ENCODE measurements at places on chromosomes 12 and 14.

GRCh38 chr14:74860899-74861733 is 14.8 kb downstream of the PROX2 start:
- DNase-seq, result no peak

DNA sequence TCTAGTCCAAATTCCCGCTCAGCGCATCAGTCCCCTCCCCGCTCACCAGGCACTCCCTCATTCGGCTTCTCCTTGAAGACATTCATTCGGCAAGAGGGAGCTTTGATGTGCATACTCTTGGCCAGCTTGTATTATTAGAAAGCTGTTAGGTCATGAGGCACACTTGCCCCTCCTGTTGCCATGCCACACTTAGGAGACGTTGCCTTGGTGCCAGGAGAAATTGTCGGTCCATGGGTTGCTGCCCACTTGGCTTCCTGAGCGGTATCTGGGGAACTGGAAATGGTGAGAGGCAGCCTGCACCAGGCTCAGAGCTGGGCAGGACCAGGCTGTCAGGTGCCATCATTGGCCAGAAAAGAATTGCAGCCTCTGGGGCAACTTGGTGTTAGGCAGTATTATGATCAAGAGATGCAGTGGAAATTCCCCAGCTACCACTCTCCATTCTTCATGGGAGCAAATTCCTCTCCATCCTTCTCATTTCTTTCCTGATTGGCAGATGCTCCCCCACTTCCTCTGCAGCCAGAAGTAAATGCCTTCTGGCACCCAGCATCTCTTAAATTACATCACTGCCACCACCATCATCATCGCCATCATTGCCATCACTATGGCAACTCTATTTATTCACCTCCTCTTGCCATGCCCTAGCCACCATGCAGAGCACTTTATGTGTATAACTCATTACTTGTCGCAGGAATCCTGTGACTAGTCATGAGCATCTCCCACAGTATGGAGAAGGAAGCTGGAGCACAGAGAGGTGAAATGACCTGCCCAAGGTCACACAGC is 12.4 kb downstream of the CABP1 start:
- DNase-seq, result no peak

DNA sequence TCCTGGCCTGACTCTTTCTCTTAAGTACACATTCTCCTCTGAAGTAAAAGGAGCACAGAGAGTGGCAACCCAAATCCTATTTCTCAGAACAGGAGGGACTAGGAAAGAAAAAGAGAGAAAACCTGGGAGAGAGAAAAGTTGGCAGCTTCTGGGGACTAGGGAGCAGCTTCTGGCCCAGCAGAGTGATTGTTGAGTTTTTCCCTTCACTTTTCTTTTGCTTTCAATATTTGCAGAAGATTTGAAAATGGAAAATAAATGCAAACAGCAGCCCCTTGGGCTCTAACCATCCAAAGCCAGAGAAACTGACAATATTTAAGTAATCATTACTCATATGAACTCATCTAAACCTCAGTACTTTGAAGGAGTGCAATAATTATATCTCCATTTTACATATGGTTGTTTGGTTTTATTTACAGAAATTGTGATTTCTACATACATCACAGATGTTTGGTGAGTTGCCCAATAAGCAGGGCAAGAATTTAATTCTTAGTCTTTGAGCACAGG is 28.8 kb upstream of the IGF1 start:
- no peak for DNase-seq

- no peak for DNase-seq
These were observed 48.4 kb downstream of the B4GALNT3 start for GRCh38 chr12:508145-508544.

- DNase-seq, result no peak
These were observed 558.8 kb upstream of the FBXO33 start for GRCh38 chr14:39991041-39991440.

DNA sequence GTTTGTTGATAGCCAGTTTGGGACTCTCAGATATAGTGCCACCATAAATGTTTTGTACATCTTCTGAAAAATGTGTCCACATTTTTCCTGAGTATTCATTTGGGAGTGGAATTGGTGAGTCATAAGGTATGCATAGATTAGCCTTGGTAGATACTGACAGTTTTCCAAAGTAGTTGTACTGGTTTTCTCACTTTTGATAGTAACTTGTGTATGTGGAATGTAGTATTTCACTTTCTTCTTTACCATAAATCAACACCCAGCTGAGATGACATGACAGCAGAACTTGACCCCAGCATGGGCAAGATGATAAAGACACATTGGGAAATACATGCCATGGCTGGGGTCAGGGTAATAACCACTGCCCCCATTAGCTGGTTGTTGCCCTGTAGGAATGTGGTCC is 5.4 kb downstream of the FBXW8 start:
- DNase-seq, result no peak

- DNase-seq, result no peak
These were observed 14.7 kb upstream of the MSRB3 start for GRCh38 chr12:65263777-65264176.

GRCh38 chr12:101612160-101612916 is 17.6 kb downstream of the MYBPC1 start:
- DNase-seq, result no peak

- no peak for DNase-seq
These were observed 28.7 kb downstream of the CRY1 start for GRCh38 chr12:107064687-107065086.

DNA sequence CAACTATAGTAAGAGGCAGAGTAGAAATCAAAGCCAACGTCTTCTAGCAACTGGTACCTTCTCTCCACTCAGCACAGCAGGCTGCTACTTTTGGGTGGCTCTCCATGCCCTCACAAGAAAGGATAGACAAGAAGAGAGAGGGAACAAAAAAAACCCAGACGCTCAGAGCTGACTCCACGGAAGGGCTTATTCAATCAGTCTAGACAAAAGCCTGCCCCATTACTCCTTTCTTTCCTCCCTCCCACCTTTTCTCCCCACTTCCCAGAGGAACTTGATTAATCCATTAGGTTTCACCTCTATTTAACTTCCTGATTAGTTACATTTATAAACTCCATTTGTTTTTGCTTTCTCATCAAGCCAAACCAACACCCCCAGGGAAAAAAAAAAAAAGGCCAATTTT is 71.1 kb upstream of the CCDC60 start:
- DNase-seq, result no peak

- no peak for DNase-seq
These were observed 86.3 kb upstream of the USP44 start for GRCh38 chr12:95637471-95638155.

- no peak for DNase-seq
These were observed 37.2 kb upstream of the BDKRB2 start for GRCh38 chr14:96167224-96168148.

- no peak for DNase-seq
These were observed 11.2 kb downstream of the TTC9 start for GRCh38 chr14:70652871-70653270.

GRCh38 chr12:6768437-6768914 is 2.3 kb downstream of the PTMS start:
- DNase-seq, result no peak

GRCh38 chr12:25433024-25433423 is 120.1 kb downstream of the LMNTD1 start:
- no peak for DNase-seq

GRCh38 chr12:125133616-125134015 is 68.4 kb downstream of the AACS start:
- no peak for DNase-seq

GRCh38 chr14:22386924-22387775 is 201.9 kb downstream of the DAD1 start:
- no peak for DNase-seq

- DNase-seq, result no peak
These were observed 69.5 kb downstream of the ACSS3 start for GRCh38 chr12:81147292-81147919.

DNA sequence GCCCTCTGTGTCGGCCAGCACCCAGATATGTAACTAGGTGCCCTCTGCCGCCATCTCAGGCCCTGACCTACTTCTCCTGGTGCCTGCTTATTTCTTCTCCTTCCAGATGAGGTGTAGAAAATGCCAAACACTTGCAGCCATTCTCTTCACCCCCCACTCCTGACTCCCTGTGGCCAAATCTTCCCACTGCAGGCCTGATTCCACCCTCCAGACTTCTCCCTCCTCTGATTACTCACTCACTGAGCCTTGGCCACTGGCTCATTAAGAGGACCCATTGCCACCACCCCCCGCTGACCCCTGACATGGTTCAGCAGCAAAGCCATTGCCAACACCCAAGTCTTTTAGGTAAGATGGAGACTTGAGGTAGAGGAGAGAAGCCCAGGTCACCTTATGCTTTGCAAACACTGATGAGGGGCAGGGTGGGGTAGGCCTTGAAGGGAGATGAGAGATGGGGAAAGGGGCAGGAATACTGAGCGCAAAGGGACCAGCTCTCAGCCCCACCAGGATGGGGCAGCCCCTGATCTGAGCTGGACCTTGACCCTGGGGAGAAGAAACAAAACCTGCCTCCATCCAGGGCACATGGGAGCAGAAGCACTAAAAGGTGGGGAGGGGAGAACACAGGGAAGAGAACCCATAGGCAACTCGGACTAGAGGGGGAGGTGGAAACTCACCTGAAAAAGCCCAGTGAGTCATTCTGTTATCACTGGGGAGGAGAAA is 25.1 kb upstream of the ANO2 start:
- no peak for DNase-seq

GRCh38 chr14:89444044-89444443 is 27.0 kb upstream of the FOXN3 start:
- DNase-seq, result no peak

GRCh38 chr12:68410018-68410660 is 78.0 kb upstream of the MDM1 start:
- no peak for DNase-seq

DNA sequence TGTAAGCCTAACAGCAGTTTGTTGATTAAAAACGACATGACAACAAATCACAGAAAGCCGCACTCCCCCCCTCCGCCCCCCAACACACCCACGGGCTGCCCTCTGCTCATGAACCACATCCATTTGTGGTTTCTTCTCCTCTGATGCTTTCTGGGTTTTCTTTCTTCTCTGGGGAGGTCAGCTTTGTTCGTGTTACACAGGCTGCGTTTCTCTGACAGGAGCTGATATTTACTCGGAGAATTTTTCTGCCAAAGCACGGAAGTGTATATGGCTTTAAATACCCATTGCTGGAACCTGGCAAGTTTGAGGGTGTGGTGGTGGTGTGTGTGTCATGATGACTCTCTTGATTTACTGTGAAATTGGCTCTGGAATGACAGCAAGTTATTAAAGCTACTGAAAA is 883.7 kb upstream of the TMEM132C start:
- DNase-seq, result no peak

- DNase-seq, result no peak
These were observed 33.2 kb downstream of the ATF7 start for GRCh38 chr12:53593031-53593430.

DNA sequence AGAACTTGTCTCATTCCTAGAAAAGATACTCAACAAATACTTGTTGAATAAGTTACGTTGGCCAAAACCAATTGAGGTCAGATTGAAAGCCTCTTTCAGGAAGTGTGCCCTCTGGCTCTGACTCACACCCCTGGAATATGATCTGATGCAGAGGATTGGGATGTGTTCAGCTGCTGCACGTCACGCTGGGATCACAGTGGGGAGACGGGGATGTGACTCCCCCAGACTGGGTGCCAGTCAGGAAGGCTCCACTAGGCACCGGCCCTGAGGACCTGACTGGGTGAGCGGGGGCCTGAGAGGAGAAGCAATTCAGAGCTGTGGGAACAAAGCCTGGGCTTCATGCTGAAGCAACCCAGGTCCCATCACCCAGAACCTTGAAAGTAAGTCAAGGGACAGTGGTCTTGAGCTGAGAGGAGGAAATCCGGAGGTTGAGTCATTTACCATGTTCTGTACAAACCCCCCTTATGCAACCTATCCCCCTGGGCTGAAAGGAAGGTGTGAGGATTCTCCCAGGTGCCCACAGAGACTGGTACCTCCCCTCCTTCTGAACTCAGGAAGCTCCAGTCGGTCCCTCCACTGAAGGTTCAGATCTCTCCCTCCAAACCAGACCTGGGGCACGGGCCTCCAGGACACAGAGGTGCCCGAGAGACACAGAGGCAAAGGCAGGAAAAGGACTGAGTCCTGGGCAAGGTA is 3.9 kb downstream of the CEBPE start:
- DNase-seq, result no peak

GRCh38 chr12:3891201-3891600 is 18.0 kb upstream of the PARP11 start:
- no peak for DNase-seq

DNA sequence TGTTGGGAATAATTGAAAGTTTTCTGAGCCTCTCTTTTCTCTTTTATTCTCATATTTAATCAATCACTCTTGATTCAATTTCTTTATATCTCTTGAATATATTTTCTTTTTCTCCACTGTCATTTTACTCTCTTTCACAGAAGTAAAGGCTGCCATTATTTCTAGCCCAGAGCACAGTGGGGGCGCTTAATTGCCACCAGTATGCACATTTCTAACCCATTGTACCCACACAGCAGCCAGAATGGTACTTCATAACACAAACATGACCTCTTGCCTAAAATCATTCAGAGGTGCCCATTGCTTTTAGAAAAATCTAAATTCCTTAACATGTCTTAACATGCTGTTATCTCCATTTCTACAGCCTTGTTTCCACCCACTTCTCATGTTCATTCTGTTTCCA is 190.2 kb upstream of the LMO3 start:
- no peak for DNase-seq

- no peak for DNase-seq
These were observed 21.3 kb downstream of the ACTN1 start for GRCh38 chr14:68957775-68958174.

DNA sequence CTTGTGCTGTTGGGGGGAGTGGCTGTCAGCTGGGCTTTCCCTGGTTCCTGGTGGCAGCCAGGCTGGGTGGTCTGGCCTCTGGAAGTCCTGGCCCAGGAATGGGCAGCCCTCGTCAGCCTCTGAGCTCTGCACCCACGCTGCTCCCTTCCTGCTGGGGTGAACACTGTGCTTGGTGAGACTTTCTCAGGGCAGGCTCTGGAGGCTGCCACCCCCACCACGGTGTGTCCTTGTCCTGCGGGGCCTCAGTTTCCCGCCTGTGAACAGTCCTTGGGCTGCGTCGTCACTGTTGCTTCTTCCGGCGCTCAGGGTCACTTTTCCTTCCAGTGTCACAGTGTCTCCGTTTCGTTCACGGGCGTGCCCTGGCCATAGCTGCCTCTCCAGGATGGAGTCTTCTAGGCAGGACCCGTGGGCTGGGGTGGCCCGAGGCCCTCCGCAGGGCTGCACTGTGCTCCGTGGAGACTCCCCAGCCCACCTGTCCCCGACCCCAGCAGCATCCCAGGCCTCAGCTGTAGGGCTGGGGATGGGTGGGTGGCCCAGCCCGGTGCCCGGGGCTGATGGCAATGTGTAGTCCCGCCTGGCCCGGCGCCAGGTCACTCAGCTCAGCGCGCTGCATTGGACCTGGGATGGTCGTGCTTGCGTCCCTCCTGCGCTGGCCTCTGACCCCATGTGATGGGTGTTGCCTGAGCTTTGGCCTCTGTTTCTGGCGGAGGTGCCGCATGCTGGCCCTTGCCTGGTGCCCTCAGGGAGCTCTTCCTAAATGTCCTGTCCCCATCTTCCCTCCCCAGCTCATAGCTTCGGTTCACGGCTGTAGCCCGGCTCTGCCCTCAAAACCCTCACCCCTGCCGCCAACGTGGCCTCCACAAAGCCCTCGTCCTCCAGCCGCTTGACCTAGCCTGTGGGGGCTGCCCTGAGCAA is 6.8 kb downstream of the KIF26A start:
- DNase-seq, result no peak

All from activated gamma-delta T cell (primary cell).